ENCODE measurements at places on chromosomes 2 and 18.
A peak's percentile ranks its signal among the peaks of the same experiment; 100 is the strongest.

GRCh38 chr2:121075006-121075551 lies 209.9 kb downstream of the TFCP2L1 start:
- DNase-seq: peak; percentile 63

GRCh38 chr2:114316532-114317300 lies 125.7 kb upstream of the DPP10 start:
- no peak for DNase-seq

GRCh38 chr2:172072303-172072702 lies 13.0 kb upstream of the DLX1 start:
- DNase-seq: no peak

GRCh38 chr2:37507703-37508102 lies 163.3 kb downstream of the QPCT start:
- no peak for DNase-seq

DNA sequence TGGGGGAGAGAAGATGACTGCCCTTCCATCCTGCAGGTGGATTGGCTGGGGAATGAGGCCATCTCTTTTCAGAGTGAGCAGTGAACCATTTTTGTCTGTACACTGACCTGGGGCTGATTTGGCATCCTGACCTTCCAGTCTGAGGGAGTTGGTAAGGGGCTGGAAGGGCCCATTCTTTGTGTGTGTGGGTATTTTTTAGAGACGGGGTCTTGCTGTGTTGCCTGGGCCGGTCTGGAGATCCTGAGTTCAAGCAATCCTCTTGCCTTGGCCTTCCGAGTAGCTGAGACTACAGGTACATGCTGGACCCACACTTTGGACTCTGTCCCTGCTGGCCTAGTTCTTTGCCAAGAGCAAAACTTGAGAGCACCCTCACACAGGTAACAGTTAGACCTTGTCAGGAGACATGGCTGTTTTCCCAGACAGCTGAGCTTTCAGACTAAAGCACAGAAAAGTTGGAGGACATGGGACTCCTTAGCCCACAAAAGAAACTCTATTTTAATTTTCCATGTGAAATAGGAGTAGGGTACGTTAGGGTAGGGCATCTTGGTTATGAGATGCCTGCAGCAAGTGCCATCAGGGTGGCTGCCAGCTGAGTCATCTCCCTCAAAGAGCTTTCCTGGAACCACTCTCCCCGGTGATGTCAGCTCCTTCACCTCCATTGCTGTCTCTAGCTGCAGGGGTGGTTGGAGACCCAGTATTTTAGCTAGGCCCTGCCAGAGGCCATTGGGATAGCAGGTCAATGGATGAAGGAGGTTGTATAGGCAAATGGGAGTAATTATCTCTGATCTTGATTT lies 60.7 kb downstream of the DGKD start:
- peak; percentile 67 for DNase-seq

- no peak for DNase-seq
Observed at GRCh38 chr2:98903064-98903355, 33.0 kb downstream of the CRACDL start.

GRCh38 chr2:175234153-175234552 lies 52.6 kb upstream of the ATP5MC3 start:
- no peak for DNase-seq

DNA sequence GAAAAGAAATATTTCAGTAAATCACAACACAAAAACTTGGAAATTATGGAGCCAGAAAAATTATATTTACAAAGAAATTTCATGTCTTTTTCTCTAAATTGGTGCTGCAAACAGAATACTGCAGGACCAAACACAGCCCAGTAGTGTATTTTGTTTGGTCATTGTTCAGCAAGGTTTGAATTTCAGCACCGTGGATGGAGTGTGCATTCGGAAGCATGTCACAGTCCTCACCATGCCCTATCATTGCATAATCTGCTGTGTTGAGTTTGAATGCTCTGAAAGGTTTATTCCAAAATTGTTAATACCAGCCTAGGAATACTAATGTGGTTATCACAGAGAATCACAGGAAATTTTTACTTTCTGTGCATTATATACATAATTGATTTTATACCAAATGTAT lies 296.7 kb downstream of the METTL4 start:
- DNase-seq: no peak

DNA sequence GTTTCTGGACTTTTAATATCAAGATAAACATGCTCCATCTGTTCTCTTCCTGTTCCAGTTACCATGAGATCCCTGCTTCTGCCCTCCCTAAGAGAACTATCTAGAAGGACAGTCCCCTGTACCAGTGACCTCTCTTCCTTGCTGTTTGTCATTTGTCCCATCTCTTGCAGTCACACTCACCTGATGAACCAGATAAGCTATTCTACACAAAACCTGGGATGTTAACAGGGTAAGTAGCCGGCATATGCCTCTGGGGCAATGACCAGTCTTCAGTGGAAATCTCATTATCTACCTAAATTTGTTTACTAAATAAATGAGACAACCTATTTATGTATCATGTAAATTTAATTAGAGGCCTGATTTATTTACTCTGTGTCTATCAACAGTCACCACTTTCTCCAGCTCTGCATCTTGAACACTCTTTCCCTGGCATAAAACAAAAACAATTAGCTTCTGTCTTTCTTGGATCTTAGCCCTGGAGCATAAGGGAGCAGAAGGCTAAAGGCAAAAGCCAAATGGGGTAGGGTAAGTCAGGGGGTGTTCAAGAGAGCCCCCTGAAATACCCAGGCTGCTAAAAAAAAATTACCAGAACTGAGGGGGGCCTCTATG lies 337.7 kb downstream of the ALK start:
- no peak for DNase-seq

- DNase-seq: peak; percentile 89
Observed at GRCh38 chr2:64288321-64289193, 144.3 kb upstream of the PELI1 start.

GRCh38 chr2:209523041-209523740 lies 99.3 kb downstream of the MAP2 start:
- DNase-seq: no peak

DNA sequence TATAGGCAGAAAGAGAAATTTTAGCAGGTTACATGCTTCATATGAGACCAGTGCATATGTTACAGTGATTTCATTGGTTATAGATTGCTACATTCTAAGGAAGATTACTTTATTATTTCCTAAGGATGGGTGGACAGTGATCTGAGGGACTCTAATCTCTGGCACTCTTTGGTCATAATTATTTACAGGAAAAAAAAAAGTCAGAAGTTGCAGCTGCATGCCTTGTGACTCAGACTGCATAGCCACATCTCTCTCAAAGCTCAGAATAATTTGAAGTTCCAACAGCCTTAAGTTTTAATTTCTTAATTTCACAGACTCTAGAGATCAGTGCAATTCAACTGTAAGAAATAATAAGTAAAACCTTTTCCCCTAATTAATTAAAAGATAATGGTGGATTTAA lies 27.1 kb upstream of the BARD1 start:
- peak; percentile 37 for DNase-seq

GRCh38 chr2:200665626-200666453 lies 80.0 kb downstream of the AOX1 start:
- DNase-seq: no peak

DNA sequence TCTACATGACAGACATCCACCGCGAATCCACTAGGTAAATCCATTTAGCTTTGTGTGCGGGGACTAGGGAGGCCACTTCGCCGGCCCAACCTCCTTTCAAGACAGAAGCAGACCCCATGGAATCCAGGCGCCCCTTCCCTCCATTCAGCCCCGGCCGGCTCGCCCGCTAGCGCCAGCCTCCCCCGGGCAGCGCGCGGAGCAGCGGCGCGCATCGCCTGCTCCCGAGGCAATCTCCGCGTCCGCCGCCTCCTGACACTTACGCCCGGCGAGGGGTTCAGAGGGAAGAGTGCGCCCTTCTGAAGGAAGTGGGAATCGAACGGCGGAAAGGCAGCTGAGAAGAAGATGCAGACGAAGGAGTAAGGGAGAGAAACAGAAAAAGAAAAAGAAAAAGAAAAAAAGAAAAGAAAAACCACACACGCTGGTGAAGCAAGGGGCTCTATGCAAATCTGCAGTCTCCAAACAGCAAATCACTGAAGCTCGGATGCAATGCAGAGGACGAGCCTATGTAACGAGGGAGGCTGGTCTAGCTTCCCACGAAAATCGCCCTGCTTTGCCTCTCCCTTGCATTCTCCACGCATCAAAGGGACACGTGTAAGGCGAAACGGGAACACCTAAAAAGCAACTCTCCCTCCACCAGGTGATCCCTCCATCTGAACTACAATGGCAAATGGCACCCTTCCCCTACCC lies 684.4 kb downstream of the NRXN1 start:
- peak; percentile 27 for DNase-seq

DNA sequence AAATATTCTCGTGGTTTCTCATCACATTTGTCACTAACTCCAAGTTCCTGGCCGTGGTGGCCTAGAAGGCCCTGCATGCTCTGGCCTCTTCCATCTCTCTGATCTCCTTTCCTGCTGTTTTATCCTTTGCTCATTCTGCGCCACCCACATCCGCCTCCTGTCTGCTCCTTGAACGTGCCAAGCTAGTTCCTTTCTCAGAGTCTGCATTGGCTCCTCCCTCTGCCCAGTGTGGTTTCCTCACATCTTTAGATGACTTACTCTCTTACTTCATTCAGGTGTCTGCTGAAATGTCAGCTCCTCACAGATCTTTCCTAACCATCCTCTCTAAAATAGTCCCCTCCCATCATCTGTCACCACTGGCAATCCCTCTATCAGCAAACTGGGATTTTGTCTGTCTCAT lies 158.6 kb upstream of the RBMS1 start:
- DNase-seq: no peak

GRCh38 chr2:60867007-60867406 lies 14.4 kb upstream of the REL start:
- no peak for DNase-seq

- no peak for DNase-seq
Observed at GRCh38 chr18:50395093-50395492, 20.2 kb downstream of the SKA1 start.

GRCh38 chr2:223315813-223316212 lies 263.8 kb downstream of the KCNE4 start:
- no peak for DNase-seq

GRCh38 chr18:64127172-64127571 lies 21.7 kb downstream of the LINC00305 start:
- DNase-seq: no peak

GRCh38 chr2:30218814-30219213 lies 12.5 kb upstream of the LBH start:
- no peak for DNase-seq

- DNase-seq: no peak
Observed at GRCh38 chr2:127197475-127198385, 22.4 kb downstream of the CYP27C1 start.

- no peak for DNase-seq
Observed at GRCh38 chr2:190980630-190981209, 33.3 kb downstream of the STAT1 start.

GRCh38 chr18:43054815-43055519 lies 60.5 kb downstream of the RIT2 start:
- DNase-seq: no peak

DNA sequence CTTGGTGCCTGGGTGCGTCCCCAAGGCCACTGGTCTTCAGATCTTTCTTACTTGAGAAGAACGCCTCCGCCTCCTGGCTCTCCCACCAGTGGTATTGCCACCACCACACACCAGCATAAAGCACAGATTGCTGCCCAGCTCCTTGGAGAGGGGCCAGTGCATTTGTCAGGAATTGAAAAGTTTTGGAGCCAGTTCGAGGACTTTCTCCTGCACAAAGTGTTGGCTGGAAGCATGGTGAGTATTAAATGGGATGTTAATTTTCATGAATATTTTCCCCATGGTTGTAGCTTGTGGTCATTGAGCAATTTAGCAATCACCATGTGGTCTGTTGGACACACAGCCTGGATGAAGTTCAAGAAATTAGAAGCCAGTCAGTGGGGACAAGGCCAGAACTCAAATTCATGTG lies 684.6 kb upstream of the FANCL start:
- peak; percentile 77 for DNase-seq

DNA sequence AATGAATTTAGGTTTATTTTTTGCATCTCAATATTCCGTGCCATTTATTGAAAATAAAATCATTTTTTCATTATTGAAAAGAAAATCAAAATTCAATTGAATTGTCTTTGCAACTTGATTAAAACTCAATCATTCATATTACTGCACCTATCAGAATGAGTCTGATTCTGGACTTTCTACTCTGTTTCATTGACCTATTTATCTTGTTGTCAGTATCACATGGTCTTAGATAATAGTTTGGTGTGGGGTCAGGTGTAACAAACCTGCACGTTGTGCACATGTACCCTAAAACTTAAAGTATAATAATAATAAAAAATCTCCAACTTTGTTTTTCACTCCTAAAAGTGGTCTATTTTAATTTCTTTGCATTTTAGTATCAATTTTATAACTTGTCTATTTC lies 422.9 kb downstream of the RAD51AP2 start:
- no peak for DNase-seq

DNA sequence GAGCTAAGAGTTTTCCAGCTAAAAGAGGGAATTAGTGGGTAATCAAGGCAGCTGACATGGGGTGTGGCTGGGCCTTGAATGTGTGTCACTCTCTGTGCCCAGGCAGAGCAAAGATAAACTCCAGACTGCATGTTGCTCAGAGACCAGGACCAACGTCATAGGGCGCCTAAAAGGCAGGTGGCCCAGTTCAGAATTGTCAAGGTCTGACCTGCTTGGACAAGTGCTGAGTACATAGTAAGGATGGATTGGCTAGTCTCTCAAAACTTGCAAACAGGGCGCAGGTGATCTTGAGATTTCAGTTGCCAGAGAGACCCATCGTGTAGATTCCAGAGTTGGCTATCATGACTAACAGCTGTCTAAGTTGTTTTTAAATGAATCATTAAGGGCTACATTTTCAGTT lies 19.0 kb downstream of the CLUL1 start:
- peak; percentile 4 for DNase-seq

GRCh38 chr18:3821524-3821923 lies 371.6 kb downstream of the TGIF1 start:
- DNase-seq: no peak

DNA sequence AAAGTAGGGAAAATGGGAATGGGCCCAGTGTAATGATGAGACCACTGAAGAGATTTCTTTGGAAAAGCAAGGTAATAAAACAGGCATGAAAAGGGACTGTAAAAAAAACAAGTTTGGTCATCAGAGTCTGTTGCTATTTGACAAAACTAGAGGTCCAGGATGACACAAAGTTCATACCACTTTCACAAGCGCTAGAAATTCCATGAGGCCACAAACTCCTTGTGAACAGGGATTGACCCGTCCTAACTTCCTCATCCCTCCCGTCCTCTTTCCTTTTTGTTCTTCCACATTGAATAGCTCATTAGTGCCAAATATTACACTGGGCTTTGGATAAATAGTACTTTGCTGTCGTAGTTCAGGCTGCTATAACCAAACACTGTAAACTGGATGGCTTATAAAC lies 188.8 kb upstream of the EPC2 start:
- no peak for DNase-seq

- no peak for DNase-seq
Observed at GRCh38 chr2:201058914-201059313, 12.6 kb downstream of the HYCC2 start.

- peak; percentile 74 for DNase-seq
Observed at GRCh38 chr2:224982226-224982625, 60.0 kb downstream of the DOCK10 start.

- DNase-seq: no peak
Observed at GRCh38 chr2:26540306-26540705, 62.4 kb upstream of the OTOF start.

All from adipocyte (in vitro differentiated cells).